Stimulated activated CD4-positive, alpha-beta T cell treated with anti-CD3 and anti-CD28 coated beads, Interleukin-4, amount 100 ng/mL, for 4 hours (primary cell): ENCODE measurements at places on chromosomes 7 and 10.

GRCh38 chr7:7897949-7898515 lies 70.6 kb upstream of the GLCCI1 start:
- no peak for DNase-seq

DNA sequence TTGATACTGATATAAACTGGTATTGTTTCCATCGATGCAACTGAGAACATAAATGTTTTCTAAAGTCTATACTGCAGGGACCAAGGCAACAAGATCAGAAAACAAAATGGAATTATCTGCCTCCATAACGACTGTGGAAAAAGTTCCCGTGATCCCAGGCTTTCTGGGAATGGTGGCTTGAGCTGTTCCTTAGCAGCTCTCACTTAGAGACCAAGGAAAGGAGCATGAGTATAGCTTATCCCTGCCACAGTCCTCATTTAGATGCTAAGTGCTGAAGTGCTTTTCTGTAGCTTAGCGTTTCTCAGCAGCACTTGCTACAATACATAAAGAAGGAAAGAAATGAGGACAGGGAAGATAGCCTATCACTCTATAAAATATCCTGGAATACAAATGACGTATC lies 5.5 kb downstream of the WNT8B start:
- no peak for DNase-seq

GRCh38 chr10:128429835-128430513 lies 303.8 kb upstream of the MKI67 start:
- no peak for DNase-seq

GRCh38 chr7:121931149-121931902 lies 58.4 kb downstream of the PTPRZ1 start:
- DNase-seq, result no peak

- no peak for DNase-seq
Observed at GRCh38 chr10:34845070-34845469, 30.0 kb upstream of the PARD3 start.

GRCh38 chr7:128734890-128735289 lies 4.3 kb upstream of the CALU start:
- DNase-seq, result no peak

DNA sequence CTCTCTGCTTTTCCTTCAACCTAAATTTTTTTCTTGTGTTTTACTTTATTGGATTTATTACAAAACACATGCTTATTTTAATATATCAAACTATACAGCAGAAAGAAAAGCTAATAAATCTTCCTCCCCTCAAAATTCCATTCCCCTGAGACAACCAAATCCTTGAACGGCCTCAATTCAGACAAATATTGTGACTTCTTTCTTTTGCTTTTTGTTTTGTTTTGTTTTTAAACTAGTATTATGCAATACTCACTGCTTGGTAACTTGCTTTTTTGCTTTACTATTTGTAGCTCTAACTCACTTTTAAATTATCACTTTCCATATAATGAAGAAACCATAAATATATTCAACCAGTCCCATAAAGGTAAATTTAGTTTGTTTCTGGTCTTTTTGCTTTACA lies 59.4 kb upstream of the CDK1 start:
- DNase-seq, result no peak

DNA sequence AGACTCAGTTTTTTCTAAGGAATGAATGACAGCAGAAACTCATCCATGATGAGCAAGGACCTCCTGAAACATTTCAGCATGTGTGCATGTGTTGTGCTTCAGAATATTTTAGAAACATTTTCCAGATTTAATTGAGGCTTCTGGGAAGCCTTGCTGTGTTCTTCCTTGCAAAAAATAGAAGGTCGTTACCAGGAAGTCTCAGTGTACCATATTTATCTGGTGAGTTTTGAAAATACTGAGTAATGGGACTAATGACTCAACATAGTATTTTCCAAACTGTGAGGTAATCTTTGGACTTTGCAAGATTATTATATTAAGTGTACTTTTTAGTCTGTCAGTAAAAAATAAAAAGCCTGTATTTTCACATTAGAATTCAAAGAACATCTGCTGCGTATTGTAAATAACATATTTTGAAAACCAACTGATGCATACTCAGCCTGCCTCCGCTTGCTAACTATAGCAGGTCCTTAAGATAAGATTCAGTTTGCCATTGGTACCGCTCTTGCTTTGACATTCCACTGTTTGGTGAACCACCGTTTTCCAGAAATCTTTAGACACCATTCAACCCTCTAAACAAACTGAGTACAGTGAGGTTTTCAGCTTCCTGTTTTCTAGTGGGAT lies 739.6 kb upstream of the GALNT17 start:
- DNase-seq, result no peak

GRCh38 chr10:75827587-75828021 lies 396.2 kb downstream of the LRMDA start:
- no peak for DNase-seq

- DNase-seq, result no peak
Observed at GRCh38 chr10:123621492-123621891, 44.7 kb upstream of the GPR26 start.

GRCh38 chr10:126169899-126170298 lies 218.4 kb downstream of the ADAM12 start:
- DNase-seq, result no peak

- no peak for DNase-seq
Observed at GRCh38 chr7:45026013-45026412, 26.0 kb downstream of the CCM2 start.

- no peak for DNase-seq
Observed at GRCh38 chr10:48672596-48673265, 11.9 kb upstream of the WDFY4 start.
